ENCODE measurements at places on chromosomes 16 and 17.

DNA sequence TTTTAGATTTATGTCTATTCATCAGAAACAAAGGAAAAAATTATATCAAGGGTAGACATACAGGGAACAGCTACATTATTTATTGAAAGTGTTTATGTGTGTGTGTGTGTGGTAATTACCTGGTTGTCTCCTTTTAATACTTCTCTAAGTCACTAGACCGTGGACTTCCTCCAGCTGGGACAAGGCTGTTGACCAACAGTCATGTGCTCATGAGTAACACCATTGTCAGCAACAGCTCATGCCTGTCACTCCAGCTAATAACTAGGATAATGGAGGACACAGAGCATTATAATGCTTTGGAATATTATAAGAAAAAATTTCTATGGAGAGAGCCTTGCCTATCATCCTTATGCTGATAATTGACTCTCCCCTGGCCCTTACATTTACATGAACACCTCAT is 125.3 kb upstream of the SALL1 start:
- no peaks in the 10 kb centered on the region for H3K36me3 ChIP-seq
- no peak for DNase-seq
- no peaks in the 10 kb centered on the region for H3K27me3 ChIP-seq
- no peak overlapping the region for H3K27ac ChIP-seq

- no peaks in the 10 kb centered on the region for H3K27me3 ChIP-seq
- peaks cover 59% of the 10 kb centered on the region for H3K4me1 ChIP-seq
- H3K4me3 ChIP-seq, result peak overlapping the region; percentile 90
- H3K36me3 ChIP-seq, result peaks cover 29% of the 10 kb centered on the region
- peak overlapping the region; percentile 96 for H3K27ac ChIP-seq
These were observed 1.1 kb downstream of the DCUN1D3 start for GRCh38 chr16:20899071-20899470.

DNA sequence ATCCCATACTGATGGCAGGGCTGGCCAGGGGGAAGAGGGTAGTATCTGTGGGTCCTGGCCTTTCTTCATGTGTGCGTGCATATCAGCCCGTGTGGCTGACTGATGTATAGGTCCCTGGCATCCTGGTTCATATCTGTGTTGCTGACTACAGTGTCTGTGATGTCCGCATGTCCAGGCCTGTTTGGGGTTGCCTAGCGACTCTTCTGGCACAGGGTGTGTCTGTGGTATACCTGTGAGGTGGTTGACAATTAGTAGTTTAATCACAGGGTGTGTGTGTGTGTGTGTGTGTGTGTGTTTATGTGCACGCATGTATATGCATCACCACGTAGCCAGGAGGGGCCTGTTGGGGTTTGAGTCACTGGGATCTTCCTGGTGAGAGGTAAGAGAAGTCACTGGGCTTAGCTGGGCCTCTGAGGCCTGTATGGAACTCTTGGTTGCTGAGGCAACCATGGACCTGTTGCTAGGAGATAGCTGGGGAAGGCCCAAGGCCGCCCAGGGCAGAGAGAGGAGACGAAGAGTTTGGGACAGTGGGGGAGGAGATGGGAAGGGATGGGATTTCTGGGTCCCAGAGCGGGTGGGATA is 603 bp upstream of the TMEM95 start:
- no peak overlapping the region for H3K4me3 ChIP-seq
- no peak for DNase-seq
- H3K27me3 ChIP-seq, result no peaks in the 10 kb centered on the region
- peaks cover 29% of the 10 kb centered on the region for H3K36me3 ChIP-seq
- H3K27ac ChIP-seq, result peak overlapping the region; percentile 91

DNA sequence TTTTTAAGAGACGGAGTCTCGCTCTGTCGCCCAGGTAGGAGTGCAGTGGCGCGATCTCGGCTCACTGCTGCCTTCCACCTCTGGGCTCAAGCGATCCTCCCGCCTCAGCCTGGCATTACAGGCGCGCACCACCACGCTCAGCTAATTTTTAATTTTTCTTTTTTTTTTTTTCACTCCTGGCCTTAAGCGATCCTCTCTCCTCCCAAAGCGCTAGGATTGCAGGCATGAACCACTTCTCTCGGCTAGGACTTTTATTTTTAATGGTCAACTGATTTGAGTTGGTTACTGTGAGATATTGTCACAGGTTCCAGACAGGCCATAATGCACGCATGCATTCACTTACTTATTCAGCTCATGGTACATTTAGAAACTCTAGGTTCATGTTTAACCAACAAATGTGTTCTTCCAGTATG is 888 bp downstream of the PIGW start:
- peaks cover 13% of the 10 kb centered on the region for H3K4me1 ChIP-seq
- peak overlapping the region; percentile 97 for H3K27ac ChIP-seq
- no peaks in the 10 kb centered on the region for H3K27me3 ChIP-seq
- no peak for DNase-seq

DNA sequence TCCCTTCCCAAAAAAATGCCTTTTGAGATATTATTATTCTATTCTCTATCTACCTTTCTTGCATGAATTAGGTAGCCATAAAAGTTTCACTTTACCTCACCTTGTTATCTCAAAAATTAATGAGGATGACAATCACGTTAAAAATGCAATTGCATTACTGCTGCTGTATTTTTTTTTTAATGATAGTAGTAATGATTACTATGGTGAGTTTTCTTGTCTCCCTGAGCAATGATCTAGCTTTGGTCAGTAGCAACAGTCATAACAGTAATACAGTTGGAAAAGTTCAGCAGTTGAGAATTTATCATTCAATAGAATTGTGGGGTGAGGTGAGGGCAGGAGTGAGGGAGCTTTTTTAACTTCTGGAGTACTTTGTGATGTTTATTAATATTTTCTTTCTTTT is at the start of gene EFCAB5:
TSS of gene EFCAB5 (plus strand) at position 301 of the 400 bp plus-strand sequence. CDS start 163 bp downstream, outside the sequence.
- peaks cover 12% of the 10 kb centered on the region for H3K27me3 ChIP-seq
- H3K27ac ChIP-seq, result no peak within 1 kb of the TSS
- no peaks in the 10 kb centered on the region for H3K36me3 ChIP-seq
- H3K4me1 ChIP-seq, result no peaks in the 10 kb centered on the region

- H3K36me3 ChIP-seq, result no peaks in the 10 kb centered on the region
- H3K4me1 ChIP-seq, result no peaks in the 10 kb centered on the region
- H3K27me3 ChIP-seq, result peaks cover 94% of the 10 kb centered on the region
- DNase-seq, result no peak
- no peak overlapping the region for H3K27ac ChIP-seq
These were observed 17.1 kb downstream of the C16orf82 start for GRCh38 chr16:27083861-27084261.

DNA sequence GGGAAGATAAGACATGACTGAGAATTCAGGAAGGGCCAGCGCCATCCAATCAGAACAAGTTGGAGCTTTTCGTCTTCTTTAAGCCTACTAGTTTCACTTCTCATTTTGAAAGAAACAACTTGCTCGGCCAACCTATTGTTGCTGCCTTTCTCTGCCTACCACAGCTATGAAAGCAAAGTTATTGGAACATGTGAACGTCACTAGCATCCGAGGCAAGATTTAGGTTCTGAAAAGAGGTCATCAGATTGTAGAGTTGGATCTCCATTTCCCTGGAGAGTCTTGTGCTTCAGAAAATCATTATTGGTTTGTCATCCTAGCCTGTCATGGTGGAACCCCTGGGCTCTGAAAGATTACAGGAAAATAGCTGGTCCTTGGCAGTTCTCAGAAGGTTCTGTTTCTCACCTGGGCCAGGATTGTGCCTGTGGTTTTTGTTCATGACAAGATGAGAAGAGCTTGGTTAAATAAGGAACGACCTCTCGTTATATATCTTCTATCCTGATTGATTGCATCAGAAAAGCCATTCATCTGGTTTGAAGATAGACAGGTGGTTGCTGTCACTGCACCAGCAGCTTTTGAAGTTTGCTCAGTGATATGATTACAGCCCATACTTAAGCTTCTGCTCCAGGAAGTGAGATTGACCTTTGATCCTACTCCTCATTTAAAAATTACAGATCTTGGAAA is 25.3 kb downstream of the CDH13 start:
- H3K4me1 ChIP-seq, result peaks cover 62% of the 10 kb centered on the region
- peak; percentile 15 for DNase-seq
- peak overlapping the region; percentile 66 for H3K4me3 ChIP-seq
- H3K36me3 ChIP-seq, result peaks cover 18% of the 10 kb centered on the region
- H3K27me3 ChIP-seq, result no peaks in the 10 kb centered on the region

GRCh38 chr17:80845863-80846671 is 145.6 kb upstream of the CHMP6 start:
- H3K27ac ChIP-seq, result peak overlapping the region; percentile 44
- no peak for DNase-seq
- peaks cover 9% of the 10 kb centered on the region for H3K36me3 ChIP-seq
- peaks cover 32% of the 10 kb centered on the region for H3K4me1 ChIP-seq
- H3K4me3 ChIP-seq, result no peak overlapping the region
- H3K27me3 ChIP-seq, result no peaks in the 10 kb centered on the region

- no peak for DNase-seq
- H3K27ac ChIP-seq, result no peak overlapping the region
- peaks cover 2% of the 10 kb centered on the region for H3K4me1 ChIP-seq
- no peaks in the 10 kb centered on the region for H3K36me3 ChIP-seq
These were observed 22.7 kb upstream of the KCNJ12 start for GRCh38 chr17:21353326-21354010.

DNA sequence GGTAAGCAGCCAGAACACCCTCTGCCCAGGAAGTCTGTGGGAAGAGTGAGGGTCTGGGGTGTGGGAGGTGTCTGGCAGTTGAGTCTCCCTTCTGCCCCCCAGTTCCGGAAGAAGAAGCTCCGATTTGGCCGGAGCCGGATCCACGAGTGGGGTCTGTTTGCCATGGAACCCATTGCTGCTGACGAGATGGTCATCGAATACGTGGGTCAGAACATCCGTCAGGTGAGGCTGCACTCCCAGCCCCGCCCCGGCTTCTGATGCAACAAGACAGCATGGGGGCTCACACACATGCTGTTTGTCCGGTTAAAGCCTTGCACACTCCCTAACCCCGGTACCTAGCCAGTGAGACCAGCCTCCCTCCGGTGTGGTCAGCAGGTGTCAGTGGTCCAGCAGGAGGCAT is 4.0 kb upstream of the HSD3B7 start:
- H3K4me3 ChIP-seq, result no peak overlapping the region
- H3K27ac ChIP-seq, result no peak overlapping the region
- H3K27me3 ChIP-seq, result no peaks in the 10 kb centered on the region
- H3K4me1 ChIP-seq, result peaks cover 15% of the 10 kb centered on the region
- DNase-seq, result no peak
- peaks cover 27% of the 10 kb centered on the region for H3K36me3 ChIP-seq

DNA sequence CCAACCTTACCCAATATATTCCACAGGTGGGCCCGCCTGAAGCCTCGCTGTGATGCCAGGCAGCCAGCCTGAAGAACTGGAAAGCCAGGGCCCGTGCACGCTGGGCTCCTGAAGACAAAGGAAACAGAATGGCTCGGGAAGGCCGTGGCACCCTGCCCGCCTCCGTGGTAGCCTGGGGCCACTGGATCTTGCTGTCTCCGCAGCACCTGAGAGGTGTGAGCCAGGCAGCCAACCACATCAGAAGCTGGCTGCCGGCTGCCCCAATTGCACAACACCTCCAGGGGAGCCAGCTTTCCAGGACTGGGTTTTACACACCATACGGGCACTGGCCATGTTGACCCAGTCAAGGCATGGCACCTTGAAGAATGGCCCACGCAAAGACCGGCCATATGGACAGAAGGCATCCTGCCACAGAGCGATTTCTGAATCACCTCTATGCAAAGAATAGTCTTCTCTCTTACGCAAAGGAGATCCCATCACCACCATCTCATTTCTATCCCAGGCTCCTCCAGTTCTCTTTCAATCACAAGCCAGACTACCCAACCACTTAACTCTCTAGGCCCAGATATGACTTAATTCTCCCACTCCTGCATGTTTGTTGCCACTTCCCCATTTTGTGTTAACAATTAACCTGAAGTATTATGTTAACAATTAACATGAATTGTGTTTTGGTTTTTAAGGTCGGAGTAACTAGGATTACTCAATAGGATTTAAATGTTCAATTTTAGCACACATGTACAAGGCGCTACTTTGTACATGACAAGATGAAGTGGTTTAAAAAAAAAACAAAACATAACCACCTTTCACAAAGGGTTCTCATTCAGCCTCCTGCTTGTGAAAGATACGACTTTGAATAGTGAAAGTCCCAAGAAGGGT is 32.1 kb downstream of the ZFHX3 start:
- peaks cover 4% of the 10 kb centered on the region for H3K36me3 ChIP-seq
- no peaks in the 10 kb centered on the region for H3K4me1 ChIP-seq
- H3K27me3 ChIP-seq, result peaks cover 8% of the 10 kb centered on the region
- no peak overlapping the region for H3K4me3 ChIP-seq
- H3K27ac ChIP-seq, result no peak overlapping the region

GRCh38 chr17:73192894-73193701 is at the start of gene COG1:
Gene COG1, plus strand, starts transcription at chr17:73193055. Its CDS starts 15 bp downstream, at chr17:73193070.
- peaks cover 19% of the 10 kb centered on the region for H3K4me1 ChIP-seq
- no peaks in the 10 kb centered on the region for H3K27me3 ChIP-seq
- peaks cover 23% of the 10 kb centered on the region for H3K36me3 ChIP-seq
- peak within 1 kb of the TSS; percentile 96 for H3K27ac ChIP-seq

DNA sequence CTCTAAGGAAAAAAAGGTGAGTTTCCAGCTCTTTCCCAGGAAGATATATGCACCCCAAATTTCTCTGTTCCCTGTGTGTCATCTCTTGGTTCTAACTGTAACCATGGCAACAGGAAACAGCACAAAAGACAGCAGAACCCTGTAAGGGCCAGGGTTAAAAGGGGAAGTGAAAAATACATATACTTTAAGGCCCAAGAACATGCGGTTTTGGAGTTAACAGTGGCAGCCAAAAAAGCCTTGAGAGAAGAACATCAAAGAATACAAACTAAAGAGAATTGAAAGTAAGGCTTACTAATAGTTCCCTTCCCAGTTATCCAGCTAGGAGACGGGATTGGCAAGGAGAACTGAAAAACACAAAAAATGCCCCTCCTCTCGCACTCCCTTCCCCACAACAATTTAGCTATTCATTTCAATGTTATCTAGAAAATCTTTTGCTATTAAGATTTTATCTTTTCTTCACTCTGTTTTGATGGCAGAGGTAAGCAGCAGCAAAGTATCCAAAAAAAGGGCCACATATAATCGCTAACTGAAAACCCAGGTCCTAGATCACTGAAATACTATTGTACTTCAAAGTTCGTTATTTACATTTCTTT is 1.5 kb downstream of the SPOP start:
- H3K4me3 ChIP-seq, result peak overlapping the region; percentile 83
- peak overlapping the region; percentile 99 for H3K27ac ChIP-seq
- peaks cover 62% of the 10 kb centered on the region for H3K4me1 ChIP-seq
- H3K27me3 ChIP-seq, result no peaks in the 10 kb centered on the region
- DNase-seq, result peak; percentile 23

GRCh38 chr17:40588552-40588951 is 23.3 kb upstream of the CCR7 start:
- H3K36me3 ChIP-seq, result peaks cover 3% of the 10 kb centered on the region
- H3K27me3 ChIP-seq, result no peaks in the 10 kb centered on the region
- no peak overlapping the region for H3K4me3 ChIP-seq
- H3K27ac ChIP-seq, result no peak overlapping the region

GRCh38 chr17:2331303-2331702 is 5.0 kb downstream of the TSR1 start:
- no peak overlapping the region for H3K4me3 ChIP-seq
- H3K27me3 ChIP-seq, result no peaks in the 10 kb centered on the region
- DNase-seq, result no peak
- peaks cover 19% of the 10 kb centered on the region for H3K4me1 ChIP-seq

DNA sequence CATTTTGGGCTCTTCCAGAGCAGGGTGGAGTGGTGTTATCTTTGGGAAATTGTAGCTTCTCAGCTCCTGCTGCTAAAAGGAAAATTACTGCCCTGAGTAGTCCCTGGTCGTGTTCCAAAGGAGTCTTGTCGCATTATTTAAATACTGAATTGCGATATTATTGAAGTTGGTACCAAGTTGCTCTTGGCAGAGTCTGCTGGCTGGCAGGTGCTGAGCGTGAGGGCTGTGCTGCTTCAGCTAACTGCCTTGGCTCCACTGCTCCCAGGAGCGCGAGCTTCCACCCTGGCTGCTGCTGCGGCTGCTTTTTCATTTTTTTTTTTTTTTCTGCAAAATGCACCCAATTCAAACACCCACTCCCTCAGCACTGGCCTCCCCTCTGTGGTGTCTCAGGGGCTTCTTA is 289.8 kb downstream of the MAF start:
- DNase-seq, result no peak
- no peak overlapping the region for H3K4me3 ChIP-seq
- H3K27me3 ChIP-seq, result no peaks in the 10 kb centered on the region
- no peak overlapping the region for H3K27ac ChIP-seq

Measured in effector memory CD8-positive, alpha-beta T cell (primary cell).